Lower lobe of right lung (tissue), 2 donors: ENCODE measurements at places on chromosomes 11 and 22. TPM values are rescaled to one million over a fixed set of nuclear protein-coding genes. Genes with fewer than 3 reads are reported as not detected.

- H3K36me3 ChIP-seq: no peaks in the 10 kb centered on the region
- H3K4me3 ChIP-seq: no peak overlapping the region
- no peaks in the 10 kb centered on the region for H3K27me3 ChIP-seq
These were observed 62.4 kb upstream of the CCDC179 start for GRCh38 chr11:22922672-22923071.

- no peaks in the 10 kb centered on the region for H3K27me3 ChIP-seq
- peaks cover 31% of the 10 kb centered on the region for H3K4me1 ChIP-seq
- H3K27ac ChIP-seq: peak overlapping the region; percentile 76
- H3K36me3 ChIP-seq: no peaks in the 10 kb centered on the region
- H3K4me3 ChIP-seq: no peak overlapping the region
These were observed 29.0 kb downstream of the ARVCF start for GRCh38 chr22:19987394-19988306.

DNA sequence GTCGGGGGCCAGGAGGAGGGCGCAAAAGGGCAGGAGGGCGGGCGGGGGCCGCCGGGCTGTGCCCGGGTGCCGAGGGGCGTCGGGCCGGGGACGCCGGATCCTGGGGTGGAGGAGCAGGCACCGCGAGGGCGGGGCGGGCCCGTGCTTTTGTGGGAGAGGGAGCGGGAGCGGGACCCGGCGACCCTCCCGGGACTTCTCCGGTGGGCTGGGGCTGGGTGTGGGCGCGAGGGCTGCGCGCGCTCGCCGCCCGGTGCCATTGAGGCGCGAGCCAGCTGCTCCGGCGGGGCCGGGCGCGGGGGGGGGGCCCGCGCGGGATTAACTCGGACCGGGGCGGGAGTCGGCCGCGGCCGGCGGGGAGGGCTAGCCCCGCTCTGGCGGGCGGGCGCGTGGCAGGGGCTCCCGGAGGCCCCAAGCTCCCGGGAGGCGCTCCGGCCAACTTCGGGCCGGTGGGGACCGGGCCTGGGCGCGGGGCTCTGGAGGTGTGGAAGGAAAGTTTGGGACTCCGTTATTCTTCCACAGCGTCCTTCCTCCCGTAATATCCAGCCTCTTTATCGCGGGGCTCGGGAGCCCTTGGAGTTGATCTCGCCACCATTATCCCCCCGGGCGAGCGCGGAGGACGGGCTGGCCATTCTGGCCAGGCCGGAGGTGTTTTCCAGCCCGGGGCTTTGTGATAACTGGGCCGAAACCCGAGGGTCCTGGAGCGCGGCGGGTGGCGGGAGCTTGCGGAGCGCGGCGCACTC lies 936 bp downstream of the CECR2 start:
- H3K27me3 ChIP-seq: peaks cover 26% of the 10 kb centered on the region
- H3K27ac ChIP-seq: peak overlapping the region; percentile 67
- H3K36me3 ChIP-seq: no peaks in the 10 kb centered on the region
- H3K4me1 ChIP-seq: peaks cover 12% of the 10 kb centered on the region
- DNase-seq: no peak
- peak overlapping the region; percentile 65 for H3K4me3 ChIP-seq

DNA sequence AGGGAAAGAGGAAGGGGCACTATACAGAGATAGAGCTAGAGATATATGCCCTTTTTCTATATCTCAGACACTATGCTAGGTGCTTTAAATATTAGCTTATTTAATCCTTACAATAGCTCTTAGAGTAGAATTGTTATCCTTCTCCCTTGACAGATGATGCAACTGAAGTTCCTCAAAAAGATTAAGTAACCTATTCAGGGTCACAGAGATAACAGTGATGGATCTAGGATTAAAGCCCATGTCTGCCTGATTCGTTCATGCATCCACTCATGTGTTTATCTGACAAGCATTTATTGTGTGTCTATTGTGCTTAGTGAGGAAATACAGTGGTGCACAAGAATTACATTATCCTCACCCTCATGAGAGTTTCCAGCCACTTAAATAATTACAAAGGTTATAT lies 8.7 kb downstream of the CCDC83 start:
- H3K4me3 ChIP-seq: no peak overlapping the region
- H3K4me1 ChIP-seq: no peaks in the 10 kb centered on the region
- no peaks in the 10 kb centered on the region for H3K27me3 ChIP-seq
- no peak overlapping the region for H3K27ac ChIP-seq
- no peak for DNase-seq

GRCh38 chr11:16809886-16810668 lies 71.6 kb downstream of the C11orf58 start:
- H3K4me1 ChIP-seq: peaks cover 59% of the 10 kb centered on the region
- peaks cover 6% of the 10 kb centered on the region for H3K36me3 ChIP-seq
- no peaks in the 10 kb centered on the region for H3K27me3 ChIP-seq
- DNase-seq: no peak

- H3K36me3 ChIP-seq: no peaks in the 10 kb centered on the region
- no peak overlapping the region for H3K27ac ChIP-seq
- H3K27me3 ChIP-seq: peaks cover 73% of the 10 kb centered on the region
- no peak overlapping the region for H3K4me3 ChIP-seq
- DNase-seq: no peak
These were observed 2.9 kb upstream of the KIRREL3 start for GRCh38 chr11:127003260-127003981.

DNA sequence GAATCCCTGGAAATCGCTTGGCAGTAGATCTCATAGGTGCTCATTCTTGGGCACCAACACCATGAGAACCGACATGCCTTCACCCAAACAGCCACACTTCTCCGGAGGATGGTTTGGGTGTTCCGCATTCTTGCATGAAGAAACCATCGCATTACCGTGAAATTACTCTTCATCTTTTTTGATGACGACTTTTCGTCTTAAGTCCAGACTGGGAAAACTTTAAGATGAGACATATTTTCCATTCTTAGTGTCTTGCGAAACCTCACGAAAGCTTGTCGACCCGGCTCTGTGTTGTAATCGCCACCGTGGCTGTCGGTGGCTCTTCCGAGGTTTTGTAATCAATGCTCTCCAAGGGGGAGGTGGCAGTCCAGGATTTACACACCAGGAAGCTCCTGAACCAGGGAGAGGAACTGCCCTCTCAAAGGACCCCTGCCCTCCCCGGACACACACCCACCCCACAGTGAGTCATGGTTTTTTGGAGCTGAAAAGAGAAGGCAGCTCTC lies 1.7 kb downstream of the TOM1 start:
- H3K36me3 ChIP-seq: no peaks in the 10 kb centered on the region
- H3K4me3 ChIP-seq: peak overlapping the region; percentile 66
- no peaks in the 10 kb centered on the region for H3K27me3 ChIP-seq
- peak; percentile 77 for DNase-seq

Gene SLN
- 0.92 TPM for total RNA-seq

Gene SCGB1D2
- total RNA-seq: not detected

Gene SLC37A4
- total RNA-seq: 13.2 TPM
